ENCODE measurements at places on chromosomes 11 and 22.

DNA sequence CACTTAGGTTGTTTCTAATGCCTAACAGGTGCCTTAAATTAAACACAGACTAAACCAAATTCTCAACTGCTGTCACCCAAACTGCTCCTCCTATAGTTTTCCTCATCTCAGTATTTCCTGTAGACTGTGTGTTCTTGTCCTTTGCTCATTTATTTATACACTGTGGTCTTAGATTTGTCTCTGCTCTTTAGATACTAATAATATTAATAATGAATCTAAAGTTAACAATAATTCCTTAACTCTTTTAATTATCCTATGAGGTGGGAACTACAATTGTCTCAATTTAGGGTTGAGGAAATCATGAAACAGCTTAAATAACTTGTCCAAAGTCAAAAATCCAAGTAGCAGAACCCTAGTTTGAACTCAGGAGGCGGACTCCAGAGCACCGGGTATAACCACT is 43.9 kb upstream of the YPEL1 start:
- DNase-seq = no peak

DNA sequence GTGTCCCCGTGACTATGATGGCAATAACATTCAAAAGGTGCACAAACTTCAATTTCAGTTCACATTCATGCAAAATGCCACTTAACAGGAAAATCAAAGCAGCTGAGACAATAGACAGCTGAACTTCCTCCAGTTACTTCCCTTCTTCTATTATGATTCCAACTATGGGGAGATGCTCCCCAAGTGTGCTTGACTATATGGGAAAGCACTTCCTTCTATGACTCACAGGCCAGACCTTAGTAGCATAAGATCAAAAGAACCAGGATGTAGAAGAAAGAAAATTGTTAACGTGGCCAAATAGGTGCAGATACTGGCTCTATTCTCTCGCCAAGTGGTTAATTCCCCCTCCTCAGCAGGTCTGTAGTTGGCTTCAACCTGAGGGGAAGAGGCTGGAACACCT is 7.8 kb upstream of the FAT3 start:
- no peak for DNase-seq

GRCh38 chr11:1869427-1870325 is 16.8 kb downstream of the LSP1 start:
- DNase-seq = no peak

GRCh38 chr11:129731316-129731715 is 84.3 kb upstream of the TMEM45B start:
- no peak for DNase-seq

GRCh38 chr11:134731213-134731961 is 319.3 kb upstream of the B3GAT1 start:
- no peak for DNase-seq

DNA sequence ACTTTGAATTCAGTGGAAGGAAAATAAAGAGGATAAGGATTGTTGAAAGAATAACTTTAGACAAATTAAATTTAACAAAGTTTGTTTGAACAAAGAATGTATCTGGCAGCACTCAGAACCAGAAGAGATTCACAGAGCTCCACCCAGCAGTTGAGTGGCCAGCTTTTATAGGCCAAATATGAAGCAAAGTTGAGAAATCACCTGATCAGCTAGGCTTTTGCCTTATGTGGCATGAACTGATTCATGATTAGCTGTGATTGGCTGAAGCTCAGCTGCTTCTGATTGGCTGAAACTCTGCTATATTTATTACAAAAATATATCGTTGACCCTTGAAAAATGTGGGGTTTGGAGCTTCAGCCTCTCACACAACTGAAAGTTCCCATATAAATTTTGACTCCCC is 62.6 kb downstream of the PIWIL4 start:
- no peak for DNase-seq

- no peak for DNase-seq
Observed at GRCh38 chr11:40998920-40999319, 460.5 kb downstream of the LRRC4C start.

- DNase-seq = no peak
Observed at GRCh38 chr11:113862435-113862834, 12.9 kb downstream of the USP28 start.

GRCh38 chr11:75147875-75148263 is 3.0 kb upstream of the SLCO2B1 start:
- DNase-seq = no peak

- no peak for DNase-seq
Observed at GRCh38 chr11:88529426-88529825, 191.9 kb upstream of the CTSC start.

- DNase-seq = peak; percentile 85
Observed at GRCh38 chr11:46237248-46238077, 40.0 kb upstream of the CREB3L1 start.

GRCh38 chr11:442611-443081 is 835 bp upstream of the ANO9 start:
- no peak for DNase-seq

Data from activated naive CD4-positive, alpha-beta T cell treated with anti-CD3 and anti-CD28 coated beads for 36 hours (primary cell).